ENCODE measurements at places on chromosomes 3 and 15. TPM values are rescaled to one million over a fixed set of nuclear protein-coding genes. Genes with fewer than 3 reads are reported as not detected.

GRCh38 chr15:70348226-70348543, 250.5 kb upstream of the TLE3 start:
- no peak for DNase-seq

DNA sequence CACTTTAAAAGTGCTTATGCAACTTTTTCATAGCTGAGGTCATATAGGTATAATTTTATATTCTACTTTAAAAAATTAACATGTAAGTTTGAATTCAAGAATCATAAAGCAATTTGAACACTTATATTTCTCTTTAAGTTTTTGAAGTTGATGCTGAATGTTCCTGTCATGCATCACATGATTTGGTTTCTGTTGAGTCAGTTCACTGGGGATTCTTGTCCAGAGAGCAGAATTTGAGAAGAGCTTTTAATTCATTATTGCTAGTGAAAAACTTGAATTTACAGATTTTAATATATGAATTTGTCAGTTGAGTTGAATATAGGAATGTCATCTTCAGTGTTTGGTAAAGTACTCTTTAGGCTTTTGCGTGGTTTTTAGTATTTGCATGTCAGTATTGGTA, 7.9 kb downstream of the SLC25A26 start:
- no peak for DNase-seq

DNA sequence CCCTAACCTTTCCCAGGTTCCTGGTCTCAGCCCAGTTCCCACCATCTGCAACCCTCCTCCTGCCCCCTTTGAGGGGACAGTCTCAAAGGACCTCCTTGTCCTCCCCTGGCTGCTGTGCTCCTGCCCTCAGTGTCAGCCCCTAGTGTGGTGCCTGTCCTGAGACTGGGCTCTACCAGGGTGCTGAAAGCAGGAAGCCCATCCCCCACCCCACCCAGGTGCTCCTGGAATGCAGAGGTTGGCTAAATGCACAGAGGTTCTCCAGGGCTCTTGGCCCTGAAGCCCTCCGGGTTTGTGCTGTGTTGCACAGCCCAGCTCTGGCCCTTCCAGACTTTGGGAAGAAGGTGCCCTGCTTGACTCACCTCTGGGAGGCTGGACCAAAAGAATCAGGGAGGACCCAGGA, 21.8 kb downstream of the C3orf18 start:
- DNase-seq: no peak

Gene CLRN1
- not detected for total RNA-seq

Gene MITF
- not detected for total RNA-seq

All from HT-29 (cell line).